ENCODE measurements at places on chromosomes 6 and 20. TPM values are rescaled to one million over a fixed set of nuclear protein-coding genes. Genes with fewer than 3 reads are reported as not detected.

DNA sequence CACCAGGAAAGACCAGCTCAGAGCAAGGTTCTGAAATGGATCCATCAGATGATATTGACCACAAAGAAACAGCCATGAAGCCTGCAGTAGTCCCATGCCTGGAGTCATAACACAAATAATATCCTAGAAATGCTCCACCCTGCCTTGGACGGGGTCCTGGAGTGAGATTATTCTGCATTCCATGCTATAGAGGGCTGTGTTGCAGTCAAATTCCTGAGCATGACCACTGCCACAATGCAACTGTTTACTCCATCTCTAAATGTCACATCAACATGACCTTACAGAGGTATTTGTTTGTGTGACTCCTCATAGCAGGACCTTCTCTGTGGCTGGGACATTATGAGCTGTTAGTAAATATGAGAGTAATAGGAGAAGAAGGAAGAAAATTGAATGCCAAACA is 257.5 kb upstream of the TCF21 start:
- DNase-seq, result peak; percentile 54

- DNase-seq, result no peak
Observed at GRCh38 chr20:4027590-4028265, 12.4 kb upstream of the RNF24 start.

DNA sequence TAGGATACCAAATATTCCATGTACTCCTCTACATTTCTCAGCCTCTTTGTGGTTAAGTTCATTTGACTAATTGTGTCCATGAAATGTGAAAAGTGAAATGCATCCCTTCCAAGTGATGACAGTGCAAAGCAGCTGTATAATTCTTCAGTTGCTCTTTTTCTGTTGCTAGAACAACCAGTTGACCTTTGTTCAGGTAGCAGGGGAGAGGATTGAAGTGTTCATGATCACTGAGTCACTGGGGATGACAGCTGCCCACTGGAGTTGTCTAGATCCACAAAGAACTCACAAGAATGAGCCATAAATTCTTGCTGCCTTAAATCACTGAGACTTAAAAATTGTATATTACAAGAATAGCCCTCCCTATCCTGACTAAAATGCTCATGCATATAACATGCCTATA is 254.6 kb downstream of the EPHA7 start:
- DNase-seq, result peak; percentile 31

DNA sequence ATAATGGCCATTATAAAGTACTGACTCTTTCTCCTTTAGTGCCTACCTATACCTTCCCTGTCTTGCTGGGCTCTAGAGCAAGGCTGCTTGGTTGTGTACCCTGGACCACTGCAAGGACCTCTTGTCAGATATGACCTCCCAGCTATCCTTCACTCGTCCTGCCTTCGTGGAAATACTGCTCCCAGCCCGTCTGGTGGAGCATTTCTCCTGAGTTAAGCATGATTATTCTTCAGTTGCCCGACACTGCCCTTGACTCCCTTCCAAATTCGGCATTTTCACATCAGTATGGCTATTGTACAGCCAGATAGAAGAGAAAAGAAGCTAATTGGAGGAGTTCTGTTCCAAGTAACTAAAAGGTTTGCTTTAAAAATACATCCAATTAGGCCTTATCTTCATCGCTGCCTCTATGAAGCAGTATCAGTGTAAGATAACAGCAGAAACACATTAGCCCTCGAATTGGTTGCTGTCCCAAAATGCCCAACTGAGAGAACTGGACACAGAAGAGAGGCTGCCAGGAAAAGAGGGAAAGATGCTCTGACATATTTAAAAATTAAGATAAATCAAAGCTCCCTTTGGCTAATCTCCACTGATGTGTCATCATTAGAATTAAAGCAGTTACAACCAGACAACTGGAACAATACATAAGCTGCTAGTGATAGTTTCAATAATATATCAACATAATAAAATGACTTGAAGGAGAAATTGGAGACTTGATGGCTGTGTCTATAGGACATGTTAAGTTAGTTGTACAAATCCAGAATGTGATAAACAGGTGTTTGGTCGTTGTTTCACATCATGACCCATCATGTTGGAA is 54.4 kb downstream of the OPRM1 start:
- DNase-seq, result no peak

GRCh38 chr6:149476789-149477455 is 7.9 kb downstream of the ZC3H12D start:
- DNase-seq, result no peak

- no peak for DNase-seq
Observed at GRCh38 chr6:138405816-138406413, 1.9 kb downstream of the HEBP2 start.

DNA sequence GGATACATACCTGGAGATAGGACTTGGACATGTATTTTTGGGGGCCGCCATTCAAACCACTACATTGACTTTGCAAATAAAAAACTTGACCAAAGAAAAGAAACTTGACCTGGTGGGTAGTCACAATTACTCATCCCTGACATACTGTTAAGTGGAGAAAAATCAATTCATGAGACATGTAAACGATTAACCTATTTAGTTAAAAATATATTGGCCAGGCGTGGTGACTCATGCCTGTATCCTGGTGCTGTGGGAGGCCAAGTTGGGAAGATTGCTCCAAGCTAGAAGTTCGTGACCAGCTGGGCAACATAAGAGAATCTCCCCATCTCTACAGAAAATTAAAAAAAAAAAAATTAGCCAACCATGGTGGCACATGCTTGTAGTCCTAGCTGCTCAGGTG is 2.5 kb upstream of the SRSF12 start:
- DNase-seq, result peak; percentile 31

DNA sequence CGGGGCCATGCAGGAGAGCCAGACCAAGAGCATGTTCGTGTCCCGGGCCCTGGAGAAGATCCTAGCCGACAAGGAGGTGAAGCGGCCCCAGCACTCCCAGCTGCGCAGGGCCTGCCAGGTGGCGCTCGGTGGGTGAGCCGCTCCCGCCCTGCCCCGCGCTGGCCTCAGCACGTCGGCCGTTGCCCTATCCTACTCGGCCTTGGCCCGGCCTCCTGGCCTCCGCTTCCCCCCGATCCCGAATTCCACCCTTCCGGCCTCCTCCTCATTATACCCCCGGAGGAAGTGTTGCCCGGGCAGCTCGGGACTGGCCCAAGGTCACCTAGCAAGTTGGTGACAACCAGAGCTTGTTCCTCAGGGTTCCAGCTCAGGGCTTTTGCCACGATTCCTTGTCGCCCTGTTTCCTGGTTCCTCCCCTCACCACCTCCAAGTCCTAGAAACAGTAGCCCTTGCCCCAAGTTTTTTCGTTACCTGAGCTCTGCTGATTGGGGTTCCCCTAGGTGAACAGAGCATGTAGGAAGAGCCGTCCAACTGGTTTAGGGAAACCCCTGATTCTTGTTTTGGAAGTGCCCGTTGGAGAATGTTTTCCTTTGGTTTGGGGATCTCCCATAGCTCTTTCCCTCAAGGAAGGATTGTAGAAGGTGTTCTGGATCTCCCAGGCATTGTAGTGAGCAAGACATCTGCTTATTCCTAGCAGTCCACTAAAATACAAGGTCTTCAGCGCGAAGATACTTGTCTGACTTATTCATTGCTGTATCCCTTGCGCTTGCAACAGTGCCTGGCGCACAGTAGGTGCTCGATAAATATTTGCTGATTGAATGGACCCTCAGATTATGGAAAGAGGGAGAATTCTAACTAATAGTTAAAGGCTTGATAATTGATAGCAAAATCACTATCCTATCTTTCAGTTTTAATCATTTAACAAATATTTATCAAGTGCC is 641 bp downstream of the ARFGEF2 start:
- peak; percentile 26 for DNase-seq

- no peak for DNase-seq
Observed at GRCh38 chr6:32187009-32187709, 2.8 kb downstream of the PBX2 start.

DNA sequence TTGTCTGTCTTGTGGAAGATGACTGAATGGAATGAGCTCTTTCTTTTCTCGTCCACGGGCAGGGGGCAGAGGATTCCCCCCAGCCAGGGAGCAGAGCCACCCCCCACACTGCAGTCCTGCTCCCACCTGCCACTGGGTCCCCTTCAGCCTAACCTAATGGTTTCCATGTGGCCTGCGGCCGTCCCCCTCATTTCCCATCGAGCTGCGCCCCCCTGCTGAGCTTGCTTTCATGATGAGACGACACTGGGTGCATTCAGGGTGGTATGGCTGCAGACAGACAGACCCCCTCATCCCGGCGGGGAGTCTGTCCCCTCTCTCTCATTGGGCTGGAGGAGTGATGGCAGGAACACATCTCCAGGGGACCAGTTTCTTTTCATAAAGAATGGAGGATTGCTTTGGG is 140.8 kb downstream of the DTNBP1 start:
- no peak for DNase-seq

DNA sequence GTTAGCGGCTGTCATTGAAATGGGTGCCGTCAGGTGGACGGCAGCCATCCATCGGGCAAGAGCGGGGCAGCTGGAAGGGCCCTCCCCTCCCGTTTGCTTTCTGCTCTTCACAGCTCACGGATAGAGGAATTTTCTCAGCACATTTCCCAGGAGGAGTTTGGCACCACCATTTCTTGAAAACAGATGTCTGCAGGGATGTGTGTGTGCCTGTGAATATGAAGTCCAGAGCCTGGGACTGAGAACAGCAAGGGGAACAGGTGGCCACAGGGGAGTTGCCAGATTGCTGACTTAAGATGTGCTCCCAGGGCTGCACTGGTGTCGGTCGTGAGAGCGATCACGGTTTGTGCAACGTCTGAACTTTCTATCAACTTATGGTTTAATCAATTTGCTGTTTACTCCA is 22.1 kb upstream of the ECI2 start:
- no peak for DNase-seq

GRCh38 chr6:107400616-107401147 is 58.7 kb downstream of the PDSS2 start:
- no peak for DNase-seq

GRCh38 chr20:11652128-11652527 is 265.6 kb upstream of the BTBD3 start:
- DNase-seq, result no peak

DNA sequence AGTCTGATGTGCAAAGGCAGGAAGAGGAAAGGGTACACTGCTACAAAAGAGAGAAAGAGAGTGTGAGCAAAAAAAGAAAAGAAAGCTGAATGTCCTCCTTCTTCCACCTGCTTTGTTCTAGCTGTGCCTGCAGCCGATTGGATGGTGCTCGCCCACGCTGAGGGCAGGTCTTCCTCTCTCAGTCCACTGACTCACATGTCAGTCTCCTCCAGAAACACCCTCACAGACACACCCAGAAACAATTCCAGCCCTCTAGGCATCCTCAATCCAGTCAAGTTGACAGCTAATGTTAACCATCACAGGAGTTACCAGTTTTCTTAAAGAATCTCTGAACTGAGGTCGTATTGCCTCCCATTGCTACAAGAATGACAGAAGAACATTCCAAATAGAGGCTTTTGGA is 411.9 kb upstream of the SASH1 start:
- no peak for DNase-seq

DNA sequence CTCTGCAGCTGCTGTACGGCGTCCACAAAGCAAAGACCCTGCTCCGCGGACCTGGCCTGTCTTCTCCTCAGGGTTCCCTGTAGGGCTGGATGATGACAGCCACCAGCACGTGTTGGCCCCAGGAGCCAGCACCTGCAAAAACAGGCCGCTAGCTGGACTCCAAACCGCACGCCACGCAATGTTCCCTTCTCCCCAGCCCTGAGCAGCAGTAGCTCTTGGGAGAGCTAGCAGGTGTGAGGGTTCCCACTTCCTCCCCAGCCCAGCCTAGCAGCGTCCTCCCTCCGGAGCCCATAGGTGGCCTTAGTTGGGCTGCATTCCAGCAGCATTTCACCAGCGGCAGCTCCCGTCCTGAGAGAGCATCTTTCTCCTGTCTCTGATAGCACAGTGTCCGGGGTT is 42.3 kb downstream of the DACT2 start:
- DNase-seq, result no peak

- peak; percentile 54 for DNase-seq
Observed at GRCh38 chr6:112407101-112407590, 60.0 kb downstream of the RFPL4B start.

DNA sequence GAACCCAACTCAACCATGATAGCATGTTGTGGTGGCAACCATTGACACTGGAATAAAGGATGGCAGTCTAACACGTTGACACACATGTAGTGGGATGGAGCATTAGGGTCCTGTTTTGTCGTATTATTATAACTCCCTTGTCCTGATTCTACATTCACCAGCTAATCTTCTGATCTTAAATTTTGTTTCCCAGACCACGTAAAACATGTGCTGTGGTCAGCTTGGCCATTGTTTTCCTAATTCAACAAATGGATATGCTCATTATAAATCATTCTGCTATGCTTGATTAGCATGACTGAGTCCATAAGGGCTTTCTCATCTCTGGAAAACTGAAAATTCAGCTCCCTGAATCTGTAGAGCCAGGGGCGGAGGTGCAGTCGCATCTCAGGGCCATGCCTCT is 15.0 kb downstream of the MRAP2 start:
- DNase-seq, result no peak

DNA sequence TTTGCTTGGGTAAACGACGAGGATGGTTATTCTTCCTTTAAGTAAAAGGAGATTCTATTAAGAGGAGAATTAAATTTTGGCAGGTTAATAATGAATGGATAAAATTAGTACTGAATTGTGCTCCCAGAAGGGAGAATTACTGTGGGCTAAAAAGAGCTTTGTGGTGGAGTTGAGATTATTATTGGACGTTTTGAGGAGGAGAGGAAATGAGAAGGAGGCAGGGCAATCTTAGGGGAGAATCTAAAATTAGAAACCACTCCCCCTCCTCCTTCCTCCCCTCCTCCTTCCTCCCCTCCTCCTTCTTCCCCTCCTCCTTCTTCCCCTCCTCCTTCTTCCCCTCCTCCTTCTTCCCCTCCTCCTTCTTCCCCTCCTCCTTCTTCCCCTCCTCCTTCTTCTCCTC is 331.8 kb downstream of the PRL start:
- DNase-seq, result no peak

- DNase-seq, result no peak
Observed at GRCh38 chr20:32113591-32114260, 4.2 kb downstream of the TM9SF4 start.

The TOMM6 gene
- total RNA-seq, result 159 TPM

The SIRPB2 gene
- not detected for total RNA-seq

The LY6G6C gene
- 0.66 TPM for total RNA-seq

The FAM50B gene
- 4.6 TPM for total RNA-seq

The DCBLD1 gene
- 36.8 TPM for total RNA-seq

The KCNS1 gene
- total RNA-seq, result 2.3 TPM

The MYB gene
- total RNA-seq, result not detected

The UST gene
- 15.3 TPM for total RNA-seq

The ZNF76 gene
- total RNA-seq, result 13.5 TPM
